Effector memory CD4-positive, alpha-beta T cell (primary cell): ENCODE measurements at places on chromosomes 2 and 18.
A peak's percentile ranks its signal among the peaks of the same experiment; 100 is the strongest.

GRCh38 chr2:120480346-120480902 is 134.5 kb downstream of the INHBB start:
- no peak for DNase-seq

DNA sequence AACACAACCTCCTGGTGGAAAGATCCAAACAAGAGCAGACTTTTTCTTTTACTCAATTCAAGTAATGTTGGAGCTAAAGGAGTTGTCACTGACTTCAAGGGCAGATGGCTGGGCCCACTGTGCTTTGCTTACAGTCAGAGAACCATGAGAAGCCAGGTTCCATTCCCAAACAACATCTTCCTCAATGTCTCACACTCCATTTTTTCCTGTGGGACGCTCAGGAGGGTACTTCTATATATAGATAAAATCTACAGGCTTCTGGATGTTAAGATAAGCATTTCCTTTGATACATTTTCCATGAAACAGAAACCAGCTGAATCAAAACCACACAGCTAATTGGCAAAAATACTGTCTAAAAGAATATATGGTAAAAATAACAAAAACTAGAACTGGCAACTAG is 14.4 kb downstream of the IWS1 start:
- DNase-seq: no peak

- DNase-seq: no peak
These were observed 1274.0 kb upstream of the CRIM1 start for GRCh38 chr2:35081622-35082015.

- DNase-seq: no peak
These were observed 124.7 kb downstream of the MEIS1 start for GRCh38 chr2:66559672-66560071.

GRCh38 chr2:119463990-119464389 is 32.3 kb downstream of the TMEM37 start:
- DNase-seq: no peak

DNA sequence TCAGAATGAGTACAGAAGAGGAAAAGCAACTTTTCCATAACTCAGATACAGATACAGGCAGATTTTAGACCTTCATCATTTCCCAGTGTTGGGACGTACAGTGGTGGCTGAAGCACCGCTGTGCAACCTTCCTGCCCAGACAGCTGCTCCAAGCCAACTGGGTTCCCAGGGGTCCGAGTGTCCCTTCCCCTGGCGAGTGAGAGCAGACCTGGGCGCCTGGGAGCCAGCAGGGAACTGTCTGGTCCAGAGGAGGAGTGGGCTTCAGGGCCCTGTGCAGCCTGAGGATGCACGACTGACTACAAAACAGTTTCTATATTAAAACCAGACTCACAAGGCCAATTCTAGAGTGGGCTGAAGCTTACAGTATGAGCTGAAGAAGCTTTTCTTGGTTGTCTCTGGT is 11.1 kb upstream of the OR6B2 start:
- DNase-seq: no peak

GRCh38 chr2:227889336-227889735 is 17.9 kb downstream of the DAW1 start:
- no peak for DNase-seq

- DNase-seq: no peak
These were observed 149.1 kb upstream of the CELF4 start for GRCh38 chr18:37714691-37715090.

DNA sequence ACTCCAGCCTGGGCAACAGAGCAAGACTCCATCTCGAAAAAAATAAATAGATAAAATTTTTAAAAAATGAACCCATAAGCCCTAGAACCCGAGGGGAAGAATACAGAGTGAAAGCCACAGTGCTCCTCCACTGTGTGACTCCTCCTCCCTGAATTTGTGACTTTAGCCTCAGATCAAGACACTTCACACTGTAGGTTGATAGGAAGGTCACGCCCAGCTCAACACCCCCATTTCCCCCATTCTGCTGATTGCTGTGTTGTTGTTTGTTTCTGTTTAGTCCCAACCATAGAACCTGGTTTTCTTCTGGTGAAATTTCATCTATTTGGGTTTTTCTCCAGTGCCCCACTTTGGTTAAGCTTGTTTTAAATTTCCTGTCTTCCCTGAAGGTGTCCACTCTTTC is 102.2 kb downstream of the VIT start:
- DNase-seq: no peak

DNA sequence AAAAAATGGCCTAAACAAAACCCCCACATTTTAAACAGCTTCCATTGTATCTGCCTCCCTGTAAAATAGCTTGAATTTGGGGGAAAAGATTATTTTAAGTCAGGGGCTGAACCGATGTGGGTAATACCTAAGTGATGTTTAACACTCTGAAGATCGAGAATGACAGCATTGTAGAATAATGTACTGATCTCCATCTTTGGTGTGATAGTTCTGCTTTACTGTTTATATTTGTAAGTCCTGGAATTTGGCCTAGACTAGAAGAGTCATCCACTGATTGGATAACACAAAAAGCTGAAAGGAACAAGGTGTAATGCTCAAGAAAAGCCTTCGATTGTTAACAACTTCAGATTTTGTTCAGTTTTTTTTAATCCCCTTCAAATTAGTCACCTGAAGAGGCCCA is 53.8 kb upstream of the CCDC68 start:
- DNase-seq: no peak

DNA sequence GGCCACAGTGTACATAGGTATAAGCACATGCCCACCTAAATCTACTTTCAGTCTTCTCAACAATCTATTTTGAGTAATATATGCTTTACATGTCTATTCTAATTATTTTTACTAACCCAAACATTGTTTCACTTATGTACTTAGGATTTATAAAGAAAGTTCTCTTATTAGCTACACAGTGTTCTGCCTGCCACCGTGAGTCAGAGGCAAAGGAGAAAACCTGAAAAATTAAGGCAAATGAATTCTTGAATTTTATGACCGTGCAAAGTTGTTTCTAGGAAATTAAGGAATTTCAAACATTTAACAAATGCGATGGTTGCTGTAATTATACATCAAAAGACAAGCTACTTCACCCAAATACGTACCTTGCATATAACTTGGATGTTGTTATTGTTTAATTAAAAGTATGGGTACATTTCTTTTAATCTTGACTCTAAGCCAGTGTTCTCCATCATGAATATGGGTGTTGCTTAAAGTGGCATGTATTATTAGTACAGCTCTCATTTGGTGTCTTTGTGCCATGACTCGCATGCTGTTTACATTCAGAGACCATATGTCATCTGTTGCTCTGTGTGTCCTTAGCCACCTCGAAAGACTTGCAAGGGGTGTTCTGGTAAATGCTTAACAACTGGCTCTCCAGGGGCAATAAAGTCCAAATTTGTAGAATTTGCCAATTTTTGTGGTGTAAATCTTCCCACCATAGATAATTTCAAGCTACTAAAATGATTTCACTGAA is 154.3 kb upstream of the FN1 start:
- no peak for DNase-seq

- no peak for DNase-seq
These were observed 497.2 kb downstream of the THSD7B start for GRCh38 chr2:137262594-137262993.

GRCh38 chr2:165686800-165687199 is 107.2 kb downstream of the GALNT3 start:
- DNase-seq: no peak

- peak; percentile 48 for DNase-seq
These were observed 1.3 kb downstream of the PTMA start for GRCh38 chr2:231709636-231709980.

- no peak for DNase-seq
These were observed 244.1 kb downstream of the ACKR3 start for GRCh38 chr2:236813766-236814165.

- DNase-seq: no peak
These were observed 69.8 kb downstream of the TNS1 start for GRCh38 chr2:217932803-217933616.
